Activated CD4-positive, alpha-beta T cell treated with anti-CD3 and anti-CD28 coated beads for 36 hours (primary cell): ENCODE measurements at places on chromosomes 11 and 22. TPM values are rescaled to one million over a fixed set of nuclear protein-coding genes. Genes with fewer than 3 reads are reported as not detected.

GRCh38 chr22:22242488-22242887 lies 2.1 kb upstream of the VPREB1 start:
- peaks cover 4% of the 10 kb centered on the region for H3K4me1 ChIP-seq
- no peaks in the 10 kb centered on the region for H3K36me3 ChIP-seq
- peaks cover 12% of the 10 kb centered on the region for H3K27me3 ChIP-seq
- no peak for DNase-seq

DNA sequence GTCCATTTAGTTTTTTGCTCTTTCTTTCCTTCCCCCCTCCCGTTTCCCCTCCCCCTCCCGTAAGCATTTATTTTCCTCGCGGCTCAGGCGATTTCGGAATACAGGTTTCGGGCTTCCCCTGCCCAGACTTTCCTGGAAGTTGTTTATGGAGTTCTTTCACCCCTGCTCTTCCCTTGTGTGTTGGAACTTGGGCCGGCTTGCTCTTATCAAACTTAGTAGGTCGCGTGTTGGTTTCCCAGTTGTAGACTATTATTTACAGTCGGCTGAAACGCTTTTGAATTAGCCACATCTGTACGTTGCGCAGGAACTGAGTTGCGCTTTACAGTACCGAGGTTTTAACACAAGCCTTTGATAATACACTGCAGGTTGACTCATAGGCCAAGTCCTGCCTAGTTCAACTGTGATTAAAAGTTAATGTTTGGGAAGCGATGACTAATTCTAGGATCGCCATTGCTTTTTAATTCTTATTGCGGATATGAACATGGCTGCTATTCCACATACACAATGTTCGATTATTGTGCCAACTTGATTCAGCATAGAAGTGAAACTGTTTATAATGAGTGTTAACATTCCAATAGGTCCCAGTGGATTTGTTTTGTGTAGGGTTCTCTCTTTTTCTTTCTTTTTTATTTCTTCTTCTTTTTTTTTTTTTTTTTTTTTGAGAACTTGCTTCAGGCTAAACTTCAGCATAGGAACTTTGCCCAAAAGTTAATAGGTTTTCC lies 1.7 kb downstream of the YAP1 start:
- H3K27ac ChIP-seq: no peak overlapping the region
- peaks cover 13% of the 10 kb centered on the region for H3K4me1 ChIP-seq
- peak; percentile 28 for DNase-seq
- peaks cover 48% of the 10 kb centered on the region for H3K27me3 ChIP-seq

GRCh38 chr11:90355200-90355599 lies 132.4 kb upstream of the CHORDC1 start:
- H3K27ac ChIP-seq: no peak overlapping the region
- peaks cover 3% of the 10 kb centered on the region for H3K27me3 ChIP-seq
- no peaks in the 10 kb centered on the region for H3K36me3 ChIP-seq

GRCh38 chr11:33920838-33921613 lies 29.1 kb upstream of the LMO2 start:
- H3K27me3 ChIP-seq: peaks cover 40% of the 10 kb centered on the region
- peak; percentile 25 for DNase-seq
- H3K4me3 ChIP-seq: no peak overlapping the region

DNA sequence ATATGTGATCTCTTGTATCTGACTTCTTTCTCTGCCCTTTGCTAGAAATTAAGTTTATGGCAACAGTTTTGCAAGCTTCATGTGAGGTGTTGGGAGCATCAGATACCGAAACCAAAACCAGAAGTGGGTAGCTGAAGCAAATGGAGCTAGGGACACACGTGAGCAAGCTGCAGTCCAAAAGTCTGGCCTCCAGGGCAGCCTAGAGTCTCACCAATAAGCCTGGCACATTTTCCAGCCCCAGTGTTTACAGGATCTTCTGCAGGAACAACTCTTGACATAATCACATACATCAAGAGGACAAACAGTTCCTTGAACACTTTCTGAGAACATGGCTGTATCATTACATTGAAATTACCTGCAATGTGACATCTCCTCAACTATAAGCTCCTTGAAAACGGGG lies 114.1 kb downstream of the LARGE1 start:
- H3K27me3 ChIP-seq: peaks cover 3% of the 10 kb centered on the region
- no peaks in the 10 kb centered on the region for H3K4me1 ChIP-seq
- H3K4me3 ChIP-seq: no peak overlapping the region
- no peak for DNase-seq
- no peaks in the 10 kb centered on the region for H3K36me3 ChIP-seq

KRTAP5-2 gene
- not detected for total RNA-seq

DNA sequence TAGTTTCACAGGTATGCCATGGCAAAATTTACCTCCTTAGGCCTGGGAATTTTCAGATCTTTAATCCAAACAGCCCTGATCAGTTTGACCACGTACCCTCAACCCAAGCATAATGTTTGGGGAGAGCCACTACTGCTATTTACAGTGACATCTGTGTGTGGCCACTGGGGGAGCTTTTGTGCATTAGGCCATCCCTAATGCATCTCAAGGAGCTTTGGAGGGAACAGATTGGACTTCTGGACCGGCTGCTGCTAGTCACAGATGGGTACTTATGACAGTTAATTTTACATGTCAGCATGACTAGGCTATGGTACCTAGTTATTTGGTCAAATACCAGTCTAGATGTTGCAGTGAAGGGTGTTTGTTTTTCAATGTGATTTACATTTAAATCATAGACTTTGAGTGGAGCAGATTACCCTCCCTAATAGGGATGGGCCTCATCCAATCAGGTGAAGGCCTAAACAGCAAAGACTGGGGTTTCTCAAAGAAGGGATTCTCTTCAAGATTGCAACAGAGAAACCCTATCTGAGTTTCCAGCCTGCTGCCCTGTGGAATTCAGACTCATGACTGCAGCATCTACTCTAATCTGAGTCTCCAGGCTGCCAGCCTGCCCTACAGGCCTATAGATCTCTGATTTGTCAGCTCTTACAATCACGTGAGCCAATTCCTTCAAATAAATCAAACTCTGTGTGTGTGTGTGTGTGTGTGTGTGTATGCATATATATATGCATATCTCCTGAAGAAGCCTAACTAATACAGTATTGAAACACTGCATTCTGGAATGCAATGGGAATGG lies 38.0 kb upstream of the GALNT18 start:
- H3K4me1 ChIP-seq: no peaks in the 10 kb centered on the region
- DNase-seq: no peak
- no peak overlapping the region for H3K27ac ChIP-seq
- no peaks in the 10 kb centered on the region for H3K36me3 ChIP-seq
- no peak overlapping the region for H3K4me3 ChIP-seq

GRCh38 chr11:73916435-73916834 lies 34.4 kb upstream of the DNAJB13 start:
- H3K4me3 ChIP-seq: no peak overlapping the region
- no peak for DNase-seq
- no peak overlapping the region for H3K27ac ChIP-seq
- H3K36me3 ChIP-seq: peaks cover 36% of the 10 kb centered on the region
- H3K27me3 ChIP-seq: no peaks in the 10 kb centered on the region

TRIM48 gene
- total RNA-seq: not detected
